ENCODE measurements at places on chromosomes 4 and X. TPM values are rescaled to one million over a fixed set of nuclear protein-coding genes. Genes with fewer than 3 reads are reported as not detected.
A peak's percentile ranks its signal among the peaks of the same experiment; 100 is the strongest.

- H3K36me3 ChIP-seq, result no peaks in the 10 kb centered on the region
- H3K27ac ChIP-seq, result no peak overlapping the region
Measured at GRCh38 chrX:41473936-41474725, 27.0 kb downstream of the NYX start.

- H3K4me1 ChIP-seq, result no peaks in the 10 kb centered on the region
- no peaks in the 10 kb centered on the region for H3K36me3 ChIP-seq
- H3K27me3 ChIP-seq, result no peaks in the 10 kb centered on the region
- H3K4me3 ChIP-seq, result no peak overlapping the region
- no peak for DNase-seq
Measured at GRCh38 chrX:63327788-63328187, 23.3 kb downstream of the SPIN4 start.

DNA sequence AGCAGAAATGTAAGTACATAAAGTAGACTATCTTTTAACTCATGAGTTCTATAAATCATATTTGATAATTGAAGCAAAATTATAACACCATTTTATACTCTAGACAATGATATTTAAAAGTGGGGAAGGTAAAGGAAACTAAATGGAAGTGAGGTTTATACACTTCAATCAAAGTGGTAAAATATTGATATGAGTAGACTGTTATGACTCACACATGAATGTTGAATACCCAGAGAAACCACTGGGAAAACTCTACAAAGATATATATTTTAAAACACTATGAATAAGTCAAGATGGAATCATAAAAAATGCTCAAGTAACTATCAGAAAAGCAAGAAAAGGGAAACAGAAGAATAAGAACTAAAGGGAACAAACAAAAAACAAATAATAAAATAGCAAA lies 8.4 kb downstream of the VSIG1 start:
- H3K4me3 ChIP-seq, result no peak overlapping the region
- H3K27me3 ChIP-seq, result no peaks in the 10 kb centered on the region
- H3K36me3 ChIP-seq, result no peaks in the 10 kb centered on the region
- H3K27ac ChIP-seq, result no peak overlapping the region
- no peaks in the 10 kb centered on the region for H3K4me1 ChIP-seq

DNA sequence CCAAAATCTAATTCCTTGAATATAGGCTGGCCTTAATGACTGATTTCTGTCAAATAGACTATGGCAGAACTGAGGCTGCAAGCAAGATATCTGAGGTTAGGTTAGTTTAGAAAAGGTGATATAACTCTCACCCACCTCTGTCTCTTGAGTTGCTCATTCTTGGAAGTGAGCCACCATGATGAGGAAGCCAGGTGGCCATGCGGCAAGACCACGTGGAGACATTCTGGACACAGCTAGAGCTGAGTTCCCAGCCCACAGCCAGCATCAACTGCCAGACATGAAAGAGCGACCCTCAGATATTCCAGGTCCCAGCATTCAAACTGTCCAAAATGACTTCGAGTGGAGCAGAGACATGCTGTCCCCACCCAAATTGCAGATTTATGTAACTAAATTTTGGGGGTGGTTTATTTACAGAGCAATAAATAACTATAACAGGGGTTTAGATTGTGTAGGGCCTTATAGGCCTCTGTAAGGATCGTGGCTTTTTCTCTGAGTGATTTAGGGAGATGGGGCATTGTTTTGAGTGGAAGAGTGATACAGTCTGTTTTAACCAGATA lies 33.7 kb downstream of the USP53 start:
- H3K36me3 ChIP-seq, result peaks cover 59% of the 10 kb centered on the region
- peaks cover 23% of the 10 kb centered on the region for H3K4me1 ChIP-seq
- no peak overlapping the region for H3K4me3 ChIP-seq
- no peaks in the 10 kb centered on the region for H3K27me3 ChIP-seq
- DNase-seq, result no peak

GRCh38 chrX:46572340-46572936 lies 1.1 kb upstream of the CHST7 start:
- no peaks in the 10 kb centered on the region for H3K36me3 ChIP-seq
- H3K27ac ChIP-seq, result no peak overlapping the region
- H3K27me3 ChIP-seq, result no peaks in the 10 kb centered on the region
- DNase-seq, result no peak

GRCh38 chr4:27592738-27593137 lies 732.1 kb downstream of the STIM2 start:
- no peak for DNase-seq
- no peak overlapping the region for H3K27ac ChIP-seq
- H3K36me3 ChIP-seq, result no peaks in the 10 kb centered on the region
- no peaks in the 10 kb centered on the region for H3K27me3 ChIP-seq
- no peak overlapping the region for H3K4me3 ChIP-seq
- no peaks in the 10 kb centered on the region for H3K4me1 ChIP-seq

- H3K4me1 ChIP-seq, result no peaks in the 10 kb centered on the region
- DNase-seq, result no peak
- H3K27me3 ChIP-seq, result no peaks in the 10 kb centered on the region
- no peak overlapping the region for H3K27ac ChIP-seq
- H3K4me3 ChIP-seq, result no peak overlapping the region
Measured at GRCh38 chr4:173436149-173436579, 37.2 kb upstream of the SCRG1 start.

DNA sequence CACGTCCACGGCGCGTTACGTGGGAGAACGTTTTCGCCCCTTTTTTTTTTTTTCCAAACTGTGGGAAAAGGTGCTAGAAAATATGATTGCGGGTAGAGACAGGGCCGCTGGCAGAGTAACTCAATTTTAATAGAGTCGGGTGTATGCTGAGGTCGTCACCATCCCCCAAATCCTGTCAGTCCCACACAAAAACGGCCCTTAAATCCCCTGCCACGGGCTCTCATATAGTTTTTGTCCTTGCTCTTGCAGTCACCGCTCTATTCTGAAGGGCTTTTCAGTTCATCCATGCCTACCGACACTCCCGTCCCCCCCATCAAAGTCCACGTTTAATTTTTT lies 796 bp upstream of the MED14 start:
- H3K27me3 ChIP-seq, result no peaks in the 10 kb centered on the region
- no peaks in the 10 kb centered on the region for H3K4me1 ChIP-seq
- H3K4me3 ChIP-seq, result peak overlapping the region; percentile 60
- no peak for DNase-seq
- H3K27ac ChIP-seq, result peak overlapping the region; percentile 95
- H3K36me3 ChIP-seq, result no peaks in the 10 kb centered on the region

- H3K27ac ChIP-seq, result no peak overlapping the region
- no peaks in the 10 kb centered on the region for H3K27me3 ChIP-seq
- no peaks in the 10 kb centered on the region for H3K36me3 ChIP-seq
- DNase-seq, result no peak
- H3K4me3 ChIP-seq, result no peak overlapping the region
Measured at GRCh38 chr4:121472937-121473721, 92.3 kb upstream of the QRFPR start.

- no peak overlapping the region for H3K4me3 ChIP-seq
- H3K36me3 ChIP-seq, result peaks cover 14% of the 10 kb centered on the region
- no peaks in the 10 kb centered on the region for H3K27me3 ChIP-seq
- DNase-seq, result no peak
Measured at GRCh38 chr4:184662236-184662635, 12.7 kb downstream of the PRIMPOL start.

GRCh38 chrX:48683411-48683982 lies at the start of gene WAS:
TSS of gene WAS (plus strand) at chrX:48683799. CDS start at chrX:48683854, 55 bp downstream.
- peak within 1 kb of the TSS; percentile 39 for H3K4me3 ChIP-seq
- no peaks in the 10 kb centered on the region for H3K27me3 ChIP-seq
- H3K36me3 ChIP-seq, result no peaks in the 10 kb centered on the region
- peak; percentile 64 for DNase-seq
- H3K4me1 ChIP-seq, result no peaks in the 10 kb centered on the region

- no peak overlapping the region for H3K27ac ChIP-seq
- H3K36me3 ChIP-seq, result no peaks in the 10 kb centered on the region
- H3K4me3 ChIP-seq, result no peak overlapping the region
- no peaks in the 10 kb centered on the region for H3K4me1 ChIP-seq
Measured at GRCh38 chr4:121304893-121305292, 75.9 kb downstream of the QRFPR start.

- no peak overlapping the region for H3K27ac ChIP-seq
- no peak for DNase-seq
- no peaks in the 10 kb centered on the region for H3K27me3 ChIP-seq
- H3K36me3 ChIP-seq, result no peaks in the 10 kb centered on the region
- H3K4me1 ChIP-seq, result no peaks in the 10 kb centered on the region
Measured at GRCh38 chr4:123350191-123350544, 46.4 kb upstream of the SPRY1 start.

The SPATA4 gene
- total RNA-seq, result not detected

The NWD2 gene
- not detected for total RNA-seq

The PPBP gene
- 3.4 TPM for total RNA-seq

The WDFY3 gene
- total RNA-seq, result 126 TPM

The VCX3A gene
- not detected for total RNA-seq

The TECRL gene
- total RNA-seq, result not detected

The CCSER1 gene
- 7.4 TPM for total RNA-seq
